ENCODE measurements at places on chromosomes 7 and 10.
A peak's percentile ranks its signal among the peaks of the same experiment; 100 is the strongest.

DNA sequence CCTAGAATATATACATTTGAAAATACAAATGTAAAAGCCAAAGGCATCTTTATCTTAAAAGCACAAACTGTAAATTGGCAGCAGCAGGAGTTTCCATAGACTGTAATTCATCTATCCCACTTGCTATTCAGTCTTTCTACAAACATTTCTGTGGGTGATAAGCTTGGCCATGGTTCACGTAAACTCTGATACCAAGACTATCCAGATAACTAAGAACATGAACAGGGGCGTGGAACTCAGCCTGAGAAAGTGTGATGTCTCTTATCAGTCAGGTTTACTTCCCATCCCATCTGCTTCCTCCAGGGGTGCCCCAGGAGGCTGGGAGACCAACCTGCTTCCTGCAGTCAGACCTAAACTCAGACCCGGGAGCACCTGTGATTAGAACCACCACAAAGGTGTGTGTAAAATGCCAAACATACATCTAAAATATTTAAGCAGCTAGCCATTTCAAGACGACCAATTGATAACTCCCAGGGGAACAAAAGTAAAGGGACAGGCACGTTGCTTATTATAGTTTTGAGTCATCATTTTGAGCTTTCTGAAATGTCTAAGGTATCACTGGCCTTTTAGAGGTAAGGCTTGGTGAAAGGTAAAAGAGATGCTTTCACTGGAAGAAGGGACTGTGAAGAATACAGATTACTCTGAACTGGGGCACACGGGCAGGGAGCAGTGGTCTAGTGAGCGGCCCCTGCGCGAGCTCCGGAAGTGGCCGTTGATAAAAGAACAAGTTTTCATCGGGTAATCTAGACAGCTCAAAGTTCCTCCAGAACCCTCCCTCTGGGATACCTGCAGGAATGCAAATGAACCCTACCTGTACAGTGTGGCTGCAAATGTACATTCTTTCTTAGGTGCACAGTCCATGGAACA lies 51.5 kb downstream of the RSU1 start:
- no peak for DNase-seq

DNA sequence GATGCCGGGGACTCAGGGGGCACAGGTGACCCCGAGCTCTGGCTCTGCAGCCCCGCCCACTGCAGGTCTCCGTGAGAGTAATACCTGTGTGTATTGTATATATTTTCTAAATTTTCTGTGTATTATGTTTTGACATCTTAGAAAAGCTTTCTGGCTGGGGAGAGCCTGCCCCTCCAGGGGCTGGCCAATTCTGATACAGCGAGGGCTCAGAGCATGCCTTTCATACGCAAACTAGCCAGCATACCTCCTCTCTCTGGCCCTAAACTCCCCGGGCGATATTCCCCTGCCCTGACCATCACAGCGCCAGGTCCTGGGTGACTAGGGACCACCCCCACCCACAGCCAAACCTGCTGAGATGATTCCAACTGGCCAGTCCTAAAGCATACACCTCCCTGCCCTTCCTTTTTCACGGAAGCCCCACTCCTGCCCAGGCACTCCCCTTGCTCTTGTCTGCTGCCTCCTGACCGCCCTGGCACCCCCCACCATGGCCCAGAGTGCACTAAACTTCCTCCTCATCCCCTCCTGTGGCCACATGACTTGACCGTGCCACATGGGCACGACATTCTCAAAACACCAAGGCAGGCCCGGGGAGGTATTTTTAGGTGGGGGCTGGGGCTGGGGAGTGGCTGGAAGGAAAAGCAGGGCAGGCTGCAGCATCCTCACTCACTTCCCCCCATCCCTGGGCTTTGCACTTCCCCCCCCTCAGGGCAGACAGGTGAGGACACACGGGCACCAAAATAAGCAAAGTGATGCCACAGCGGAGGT lies 61.5 kb downstream of the INSIG1 start:
- DNase-seq, result no peak

- DNase-seq, result no peak
Observed at GRCh38 chr10:129790715-129791446, 173.2 kb downstream of the EBF3 start.

DNA sequence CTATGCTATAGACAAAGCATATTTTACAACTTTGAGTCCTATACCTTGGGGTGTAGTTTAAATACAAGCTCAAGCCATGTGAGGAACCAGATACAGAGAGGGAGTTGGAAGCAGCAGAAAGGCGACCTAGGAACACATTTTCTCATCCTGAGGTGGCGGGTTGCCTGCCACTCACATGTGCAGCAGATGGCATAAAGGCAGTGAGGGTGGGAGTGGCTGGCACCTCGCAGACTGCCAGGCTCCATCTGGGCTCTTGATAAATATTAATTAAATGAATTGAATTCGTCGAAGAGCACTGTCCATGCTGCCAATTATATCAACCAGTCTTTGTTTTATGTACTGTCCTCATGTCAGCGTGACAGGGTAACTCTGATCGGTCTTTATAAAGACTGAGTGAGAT lies 79.0 kb upstream of the SEMA3C start:
- no peak for DNase-seq

- no peak for DNase-seq
Observed at GRCh38 chr7:42029405-42029804, 207.6 kb downstream of the GLI3 start.

DNA sequence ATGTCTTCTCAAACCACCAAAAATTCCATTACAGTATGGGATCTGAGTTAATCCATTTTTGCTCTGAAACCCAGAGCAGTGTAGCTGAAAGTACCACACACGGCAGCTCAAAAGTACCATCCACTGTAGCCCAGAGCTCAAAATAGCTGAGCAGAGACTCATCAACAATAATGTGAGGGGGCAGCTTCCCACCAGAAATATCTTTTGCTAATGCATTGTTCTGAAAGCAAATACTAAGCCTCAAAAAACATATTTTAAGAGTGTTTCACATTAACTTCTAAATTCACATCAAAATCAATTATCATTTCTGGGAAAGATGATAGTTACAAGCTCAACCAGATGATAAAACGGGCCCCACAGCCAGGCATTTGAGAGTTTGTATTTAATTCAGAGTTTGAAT lies 73.7 kb downstream of the ABLIM1 start:
- no peak for DNase-seq

GRCh38 chr7:96727534-96728088 lies 18.0 kb upstream of the SEM1 start:
- DNase-seq, result no peak

DNA sequence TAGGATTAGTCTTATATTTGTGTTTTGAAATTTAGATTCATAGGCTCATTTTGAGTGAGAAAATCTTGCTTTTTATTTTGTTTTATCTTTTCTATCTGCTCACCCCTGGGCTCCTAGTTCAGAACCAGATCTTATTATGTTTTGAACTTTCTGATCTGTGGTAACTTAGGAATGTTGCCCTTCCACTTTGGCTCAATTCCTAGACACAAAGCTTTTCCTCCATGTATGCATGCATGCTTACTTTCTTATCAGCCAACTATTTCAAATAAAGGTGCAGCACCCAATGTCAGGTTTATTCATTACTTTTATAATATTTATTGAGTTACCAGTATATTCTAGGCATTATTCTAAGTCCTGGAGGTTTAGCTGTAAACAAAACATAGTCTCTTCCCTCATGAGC lies 374.8 kb upstream of the KIAA1217 start:
- DNase-seq, result no peak

DNA sequence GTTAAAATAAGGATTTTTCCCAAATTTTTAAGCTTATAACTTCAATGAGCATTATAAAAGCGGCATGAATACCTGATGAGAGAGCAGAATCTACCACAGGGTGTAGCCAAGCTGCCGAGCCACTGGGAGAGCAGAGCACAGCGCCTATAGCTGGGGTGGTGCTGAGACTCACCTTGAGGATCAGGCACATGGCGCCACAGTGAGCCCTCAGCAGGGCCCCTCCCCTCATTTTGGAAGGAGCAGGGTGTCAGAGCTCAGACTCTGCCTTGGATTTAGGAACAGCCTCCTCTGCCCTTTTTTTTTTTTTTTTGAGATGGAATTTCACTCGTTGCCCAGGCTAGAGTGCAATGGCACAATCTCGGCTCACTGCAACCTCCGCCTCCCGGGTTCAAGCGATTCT lies 118.6 kb downstream of the SRPK2 start:
- DNase-seq, result no peak

DNA sequence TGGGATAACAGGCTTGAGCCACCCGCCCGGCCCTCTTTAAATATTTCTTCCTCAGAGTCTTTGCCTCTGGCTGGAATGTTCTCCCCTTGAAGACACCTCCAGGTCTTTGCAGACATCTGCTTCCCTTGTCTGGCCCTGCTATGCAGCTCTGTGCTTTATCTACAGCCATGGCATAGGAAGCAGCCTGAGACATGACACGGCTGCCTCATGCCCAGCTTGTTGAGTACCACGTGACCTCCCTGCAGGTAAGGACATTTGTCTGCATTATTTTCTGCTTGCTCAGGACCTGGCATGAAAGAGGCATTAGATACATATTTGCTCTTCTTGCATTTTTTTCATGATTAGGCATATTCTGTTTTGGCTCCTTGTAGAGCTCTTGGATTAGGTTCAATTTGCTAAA lies 113.8 kb upstream of the KLF6 start:
- DNase-seq, result no peak

GRCh38 chr7:20220293-20220761 lies 3.1 kb upstream of the MACC1 start:
- DNase-seq, result no peak

GRCh38 chr7:135190703-135191102 lies 20.2 kb upstream of the CYREN start:
- no peak for DNase-seq

DNA sequence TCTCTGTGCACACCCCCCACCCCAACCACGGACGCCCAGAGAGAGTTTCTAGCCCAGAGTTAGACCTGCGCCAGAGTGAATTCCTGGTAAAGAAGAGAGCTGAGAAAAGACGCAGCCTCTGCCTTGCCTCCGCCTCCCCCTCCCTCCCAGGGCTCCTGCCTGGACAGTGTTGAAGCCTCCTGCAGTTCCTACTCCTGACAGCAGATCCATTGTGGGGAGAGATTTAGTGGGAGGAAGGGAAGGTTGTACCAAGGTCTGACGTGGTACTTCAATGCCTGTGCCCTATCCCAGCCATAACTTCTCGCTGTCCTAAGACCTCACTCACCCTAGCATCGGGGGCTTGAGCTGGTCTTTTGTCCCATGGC lies 952 bp downstream of the SRRM3 start:
- DNase-seq, result no peak

DNA sequence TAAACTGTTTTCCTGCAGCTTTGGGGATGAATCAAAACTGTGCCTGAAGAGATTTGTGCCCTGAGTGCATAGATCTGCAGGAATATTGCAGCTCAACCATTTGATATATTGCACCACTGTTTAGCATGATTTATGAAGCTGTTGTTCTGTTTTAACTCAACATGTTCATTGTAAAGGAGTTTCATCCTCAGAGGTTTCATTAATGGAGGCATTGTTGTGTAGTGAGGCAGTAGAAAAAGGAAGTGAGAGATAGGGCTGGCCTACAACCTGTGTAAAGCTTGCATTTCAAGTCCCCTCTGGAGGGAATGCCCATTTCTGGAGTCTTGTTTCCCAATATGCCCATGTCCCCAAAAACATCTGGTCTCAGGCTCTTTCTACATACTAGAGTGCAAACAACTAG lies 67.5 kb downstream of the DNAJC12 start:
- no peak for DNase-seq

- no peak for DNase-seq
Observed at GRCh38 chr10:56596257-56596656, 235.2 kb upstream of the ZWINT start.

DNA sequence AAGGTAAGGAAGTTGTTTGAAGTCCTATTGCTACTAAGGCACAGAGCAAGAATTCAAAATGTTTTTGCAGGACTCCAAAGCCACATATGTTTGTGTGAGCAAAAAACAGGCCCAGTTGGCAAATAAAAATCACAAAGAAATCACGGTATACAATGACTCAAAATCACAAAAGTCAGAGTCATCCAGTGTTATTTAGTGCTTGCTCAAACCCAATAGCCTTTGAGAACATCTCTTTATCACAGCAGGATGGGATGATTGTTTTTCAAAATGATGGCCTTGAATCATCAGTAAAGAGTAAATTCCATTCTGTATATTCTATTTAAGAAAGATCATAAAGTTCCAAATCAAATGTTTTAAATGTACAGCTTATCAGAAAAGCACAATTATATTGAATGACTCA lies 693.9 kb downstream of the REEP3 start:
- DNase-seq, result no peak

DNA sequence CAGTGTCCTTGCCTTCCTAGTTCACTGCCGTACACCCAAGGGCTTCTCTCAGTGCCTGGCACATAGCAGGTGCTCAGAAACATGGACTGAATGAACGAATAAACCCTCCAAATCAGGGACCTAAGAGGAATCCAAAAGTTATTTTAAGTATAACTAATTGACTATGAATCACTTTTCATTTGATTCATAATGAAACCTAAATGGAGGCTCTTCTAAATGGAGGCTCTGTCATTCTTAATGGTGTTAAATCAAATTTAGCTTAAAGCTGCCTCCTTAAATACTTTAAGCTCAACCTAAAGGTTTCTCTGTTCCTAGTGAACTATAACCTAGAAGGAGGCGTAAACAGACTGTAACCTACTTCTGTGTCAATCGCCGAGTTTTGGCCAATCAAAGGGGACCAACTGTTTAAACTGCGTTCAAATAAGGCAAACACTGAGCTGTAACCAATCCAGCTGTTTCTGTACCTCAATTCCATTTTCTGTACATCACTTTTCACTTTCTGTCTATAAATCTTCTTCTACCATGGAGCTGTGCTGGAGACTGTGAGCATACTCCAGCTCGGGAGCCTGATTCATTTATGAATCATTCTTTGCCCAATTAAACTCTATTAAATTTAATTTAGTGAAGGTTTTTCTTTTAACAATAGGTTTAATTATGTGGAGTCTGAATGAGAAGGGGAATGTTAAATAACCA lies 11.0 kb downstream of the PYROXD2 start:
- DNase-seq, result no peak

- no peak for DNase-seq
Observed at GRCh38 chr7:45459476-45459875, 114.7 kb upstream of the ADCY1 start.

GRCh38 chr10:67506083-67506756 lies 189.8 kb downstream of the CTNNA3 start:
- DNase-seq, result no peak

DNA sequence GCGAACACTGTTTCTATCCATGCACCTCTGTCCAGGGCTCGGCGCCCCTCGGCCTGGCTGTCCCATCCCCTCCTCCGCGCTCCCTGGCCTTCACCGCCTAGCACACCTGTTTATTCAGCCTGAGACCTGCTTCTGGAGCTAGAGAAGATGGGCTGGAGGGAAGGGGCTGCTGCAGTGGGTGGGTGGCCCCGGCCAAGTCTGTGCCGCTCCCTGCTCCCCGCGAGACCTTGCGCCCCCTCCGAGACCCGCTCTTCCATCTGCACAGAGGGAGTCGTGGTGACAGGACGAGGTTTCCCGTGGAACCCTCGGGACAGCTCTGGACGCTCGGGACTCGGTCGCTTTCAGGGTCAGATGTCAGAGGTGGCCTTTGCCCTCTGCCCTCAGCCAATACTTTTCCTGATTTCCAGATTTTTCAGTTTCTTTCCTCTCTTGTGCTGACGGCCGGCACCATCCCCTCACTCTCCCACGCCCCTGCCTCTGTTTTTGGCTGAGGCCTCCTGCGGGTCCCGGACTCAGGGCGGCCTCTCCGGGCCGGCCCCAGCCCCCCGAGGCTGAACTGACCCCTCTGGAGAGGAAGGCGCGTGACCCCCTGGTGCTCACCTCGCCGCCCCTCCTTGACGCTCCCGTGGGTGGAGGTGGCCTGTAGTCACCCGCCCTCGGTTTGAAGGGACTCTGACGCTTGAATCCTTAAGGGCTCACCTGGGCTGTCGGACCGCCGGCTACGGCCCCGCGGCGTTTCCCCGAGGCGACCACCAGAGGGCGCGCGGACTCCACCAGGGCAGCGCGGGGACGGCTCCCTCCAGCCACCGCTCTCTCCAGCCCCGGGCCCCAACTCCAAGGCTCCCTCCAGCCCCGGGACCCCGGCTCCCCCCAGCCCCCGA lies 15.6 kb downstream of the SHH start:
- DNase-seq, result peak; percentile 84
